ENCODE measurements at places on chromosomes 7 and 10.

GRCh38 chr7:23287612-23288011 lies 11.5 kb upstream of the MALSU1 start:
- no peak for DNase-seq

- no peak for DNase-seq
Observed at GRCh38 chr10:24174014-24174413, 34.9 kb upstream of the KIAA1217 start.

DNA sequence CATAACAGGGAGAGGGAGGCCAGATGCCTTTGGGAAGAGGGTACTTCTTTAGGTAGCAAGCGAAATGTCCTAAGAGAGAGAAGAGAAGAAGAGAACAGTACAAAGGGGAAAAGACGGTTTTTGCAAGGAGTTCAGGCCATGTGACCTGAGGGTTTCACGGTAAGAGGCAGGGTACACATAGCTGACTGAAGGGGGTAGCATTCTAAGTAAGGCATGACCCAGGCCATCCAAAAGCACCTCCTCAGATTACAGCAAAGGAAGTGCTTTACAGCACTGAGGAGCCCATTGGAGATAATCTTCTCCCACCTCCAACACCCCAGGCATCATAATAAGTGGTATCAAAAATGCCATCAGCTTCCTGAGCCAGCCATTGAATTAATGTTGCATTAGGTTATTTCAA lies 258.2 kb upstream of the NPY start:
- no peak for DNase-seq

DNA sequence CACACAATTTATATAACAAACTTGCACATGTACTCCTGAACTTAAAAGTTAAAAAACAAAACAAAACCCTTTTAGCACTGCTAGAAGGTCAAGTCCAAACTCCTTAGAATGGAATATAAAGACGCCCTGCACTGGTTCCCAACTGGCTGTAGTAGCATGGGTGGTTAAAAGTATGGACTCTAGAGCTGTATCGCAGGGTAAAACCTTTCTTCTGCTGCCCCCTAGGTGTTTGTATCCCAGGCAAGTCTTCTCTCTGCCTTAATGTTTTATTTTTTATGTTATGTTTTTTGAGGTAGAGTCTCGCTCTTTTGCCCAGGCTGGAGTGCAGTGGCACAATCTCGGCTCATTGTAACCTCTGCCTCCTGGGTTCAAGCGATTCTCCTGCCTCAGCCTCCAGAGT lies 35.2 kb downstream of the LSMEM1 start:
- no peak for DNase-seq

GRCh38 chr10:91681361-91682276 lies 48.7 kb upstream of the PPP1R3C start:
- DNase-seq, result peak; percentile 72

- no peak for DNase-seq
Observed at GRCh38 chr7:87027900-87028299, 31.6 kb downstream of the ELAPOR2 start.

- DNase-seq, result no peak
Observed at GRCh38 chr7:146176860-146177259, 60.3 kb downstream of the CNTNAP2 start.

DNA sequence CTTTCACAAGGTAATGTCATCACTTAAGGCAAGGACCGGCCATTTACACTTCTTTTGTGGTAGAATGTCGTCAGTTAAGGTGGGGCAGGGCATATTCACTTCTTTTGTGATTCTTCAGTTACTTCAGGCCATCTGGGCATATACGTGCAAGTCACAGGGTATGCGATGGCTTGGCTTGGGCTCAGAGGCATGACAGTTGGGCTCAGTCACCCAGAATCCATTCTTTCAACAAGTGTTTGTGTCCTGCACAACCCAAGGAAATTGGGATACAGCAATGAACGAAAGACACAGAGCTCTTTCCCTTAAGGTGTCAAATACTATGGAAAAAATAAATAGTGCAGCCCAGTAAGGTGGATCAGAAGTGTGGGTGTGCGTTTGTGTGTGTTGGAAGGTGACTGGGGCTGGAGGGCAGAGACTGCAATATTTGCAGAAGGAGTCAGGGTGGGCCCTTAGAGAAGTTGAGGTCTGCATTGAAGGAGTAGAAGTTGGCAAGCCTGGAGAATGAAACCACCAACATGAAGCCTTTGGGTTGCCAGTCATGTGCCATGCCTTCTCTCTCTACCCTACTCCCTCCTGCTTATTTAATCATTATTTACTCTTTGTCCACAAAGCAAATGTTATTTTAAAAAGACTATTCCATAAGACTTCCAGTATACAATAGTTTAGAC lies 222.8 kb upstream of the PRKCQ start:
- no peak for DNase-seq

DNA sequence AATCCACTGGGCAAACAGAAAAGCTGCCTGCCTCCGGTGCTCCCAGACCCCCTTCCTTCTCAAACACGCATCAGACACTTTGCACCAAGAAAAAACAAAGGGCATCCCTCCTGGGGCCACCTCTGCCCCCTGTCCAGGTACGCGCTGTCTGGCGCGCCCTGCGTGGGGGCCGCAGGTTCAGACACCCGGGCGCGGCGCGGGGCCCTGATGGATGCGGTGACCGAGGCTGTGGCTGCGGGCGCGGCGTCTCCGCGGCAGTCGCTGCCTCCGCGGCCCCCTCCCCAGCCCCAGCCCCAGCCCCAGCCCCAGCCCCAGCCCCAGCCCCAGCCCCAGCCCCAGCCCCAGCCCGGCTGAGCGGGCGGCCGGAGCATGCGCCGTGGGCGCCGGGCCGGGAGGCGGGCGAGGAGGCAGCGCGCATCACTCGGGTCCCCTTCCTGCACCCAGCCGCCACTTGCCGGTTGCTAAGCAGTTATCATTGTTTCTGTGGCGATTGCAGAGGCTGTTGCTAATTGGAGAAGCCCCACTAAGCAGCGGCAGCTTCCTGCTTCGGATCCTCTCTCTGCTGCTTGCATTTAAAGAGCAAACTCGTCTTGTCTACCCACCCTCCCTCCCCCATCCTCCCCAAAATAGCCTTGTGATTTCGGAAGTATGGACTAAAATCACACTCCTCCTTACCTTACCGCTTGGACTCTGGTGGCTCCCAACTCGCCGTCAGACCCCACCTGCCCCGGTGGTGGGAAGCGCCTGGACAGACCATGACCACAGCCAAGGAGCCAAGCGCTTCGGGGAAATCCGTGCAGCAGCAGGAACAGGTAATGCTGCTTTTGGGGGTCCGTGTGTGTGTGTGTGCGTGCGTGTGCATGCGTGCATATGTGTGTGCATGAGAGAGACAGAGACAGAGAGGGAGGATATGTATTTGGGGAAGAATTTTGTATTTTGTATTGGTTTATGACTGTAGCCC lies 252.8 kb downstream of the DPP6 start:
- peak; percentile 75 for DNase-seq

DNA sequence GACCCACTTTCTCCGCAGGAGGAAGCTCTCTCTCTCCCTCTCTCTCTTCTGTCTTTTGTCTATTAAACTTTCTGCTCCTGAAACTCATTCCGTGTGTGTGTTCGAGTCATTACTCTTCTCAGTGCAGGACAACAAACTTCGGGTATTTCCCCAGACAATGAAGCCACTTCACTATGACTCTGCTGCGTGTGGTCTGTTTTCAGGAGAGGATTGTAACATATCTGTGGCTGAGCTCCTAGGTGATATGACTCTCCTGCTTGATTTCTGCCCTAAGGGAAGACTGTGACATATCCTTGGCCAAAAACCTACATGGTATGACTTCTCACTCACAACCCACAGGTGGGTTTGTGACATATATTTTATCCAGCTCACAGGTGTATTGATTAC lies 39.9 kb upstream of the ZNF107 start:
- DNase-seq, result no peak

DNA sequence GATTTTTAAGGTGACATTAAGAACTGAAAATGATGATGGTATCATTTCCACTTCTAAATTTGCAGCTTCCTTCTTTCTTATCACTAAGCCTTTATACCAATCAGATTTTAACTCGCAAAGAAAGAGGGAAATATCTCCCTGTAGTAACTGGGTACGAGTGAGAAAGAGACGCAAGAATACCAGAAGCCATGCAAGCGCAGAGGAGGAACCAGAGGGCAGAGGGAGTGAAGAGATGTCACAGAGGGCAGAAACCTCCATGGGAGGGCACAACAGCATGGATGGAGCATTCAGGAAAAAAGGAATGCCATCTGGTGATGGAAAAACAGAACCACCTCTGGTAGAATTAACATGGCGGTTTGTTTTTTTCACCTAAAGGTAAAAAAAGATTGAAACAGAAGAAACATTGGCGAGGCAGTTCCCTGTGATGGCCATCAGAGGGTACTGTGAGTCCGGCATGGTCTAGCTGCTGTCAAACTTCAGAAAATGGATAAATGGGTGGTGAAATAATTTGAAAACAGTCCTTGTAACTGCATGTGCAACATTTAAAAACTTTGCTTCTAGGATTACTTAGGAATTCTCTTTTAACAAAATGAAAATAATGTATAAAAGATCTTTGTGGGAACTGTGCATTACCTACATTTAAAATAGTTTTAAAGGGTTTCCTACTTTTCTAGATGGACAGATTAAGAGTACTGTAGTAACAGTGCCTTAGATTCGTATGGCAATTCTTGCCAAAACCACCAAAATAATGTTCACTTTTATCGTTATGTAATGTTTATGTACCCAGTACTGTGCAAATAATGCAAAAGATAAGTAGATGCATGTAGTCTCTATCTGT lies 91.8 kb downstream of the ARHGAP12 start:
- peak; percentile 33 for DNase-seq

- DNase-seq, result no peak
Observed at GRCh38 chr10:124573726-124574455, 112.3 kb downstream of the LHPP start.

GRCh38 chr10:71486484-71487114 lies 89.9 kb downstream of the CDH23 start:
- peak; percentile 48 for DNase-seq

GRCh38 chr7:65744406-65744805 lies 128.5 kb upstream of the VKORC1L1 start:
- DNase-seq, result no peak

- no peak for DNase-seq
Observed at GRCh38 chr7:113812591-113813255, 106.1 kb downstream of the PPP1R3A start.

DNA sequence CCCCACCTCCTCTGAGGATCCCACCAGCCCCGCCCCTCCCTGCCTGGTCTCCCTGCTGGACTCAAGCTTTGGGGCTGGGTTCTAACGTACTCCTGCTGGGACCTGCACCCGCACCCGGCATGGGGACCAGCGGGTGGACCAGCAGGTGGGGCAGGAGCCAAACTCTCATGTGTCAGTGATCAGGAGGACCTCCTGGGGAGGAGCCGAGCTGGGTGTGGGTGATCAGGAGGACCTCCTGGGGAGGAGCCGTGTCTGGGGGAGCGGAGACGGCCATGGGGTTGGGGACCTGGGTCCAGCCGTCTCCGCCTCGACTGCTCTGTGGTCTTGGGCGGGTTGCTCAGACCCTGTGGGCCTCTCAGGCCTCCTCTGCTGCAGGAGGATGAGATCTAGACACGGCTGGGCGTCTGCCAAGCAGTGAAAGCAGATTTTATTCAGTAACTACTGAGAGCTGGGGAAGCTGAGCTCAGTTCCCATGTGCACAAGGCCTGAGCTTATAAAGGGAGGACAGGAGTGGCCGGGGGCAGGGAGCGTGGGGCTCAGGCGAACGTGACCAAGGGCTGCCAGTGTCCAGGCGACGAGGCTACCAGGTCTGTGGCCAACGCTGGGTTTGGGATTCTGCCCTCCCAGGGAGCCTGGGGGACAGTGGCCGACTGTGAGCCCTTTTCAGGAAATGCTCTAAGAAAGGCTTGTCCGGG lies 33.6 kb upstream of the UTF1 start:
- DNase-seq, result no peak

GRCh38 chr10:124210263-124210662 lies 116.9 kb upstream of the CHST15 start:
- no peak for DNase-seq

GRCh38 chr7:131095346-131095745 lies 232.3 kb upstream of the MKLN1 start:
- DNase-seq, result no peak

- DNase-seq, result no peak
Observed at GRCh38 chr10:112376396-112376790, 2.5 kb downstream of the ACSL5 start.

DNA sequence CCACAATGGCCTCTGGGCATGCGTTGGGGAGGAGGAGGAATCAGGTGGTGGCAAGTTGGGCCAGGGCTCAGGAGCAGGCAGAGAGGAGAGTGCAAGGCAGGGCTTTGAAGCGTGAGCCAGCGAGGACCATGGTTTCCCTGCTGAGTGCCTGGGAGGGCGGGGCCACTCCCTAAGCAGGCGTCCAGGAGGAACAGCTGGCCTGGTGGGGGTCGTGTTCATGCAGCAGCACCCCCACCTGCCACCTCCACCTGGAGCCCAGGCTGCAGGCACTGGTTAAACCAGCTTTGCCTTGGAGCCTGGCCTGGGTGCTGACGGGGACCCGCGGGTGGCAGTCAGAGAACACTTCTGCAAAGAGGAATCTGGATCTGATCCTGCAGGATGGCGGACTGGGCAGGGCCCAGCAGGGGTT lies 24.2 kb upstream of the AQP1 start:
- DNase-seq, result no peak

- DNase-seq, result no peak
Observed at GRCh38 chr10:50885097-50885859, at the start of gene A1CF. A1CF (minus strand) TSS chr10:50885627; CDS start chr10:50859940, 25,687 bp downstream.

GRCh38 chr10:130463876-130464364 lies 327.7 kb downstream of the GLRX3 start:
- DNase-seq, result no peak

- DNase-seq, result no peak
Observed at GRCh38 chr7:33666531-33666930, 238.8 kb upstream of the BMPER start.

DNA sequence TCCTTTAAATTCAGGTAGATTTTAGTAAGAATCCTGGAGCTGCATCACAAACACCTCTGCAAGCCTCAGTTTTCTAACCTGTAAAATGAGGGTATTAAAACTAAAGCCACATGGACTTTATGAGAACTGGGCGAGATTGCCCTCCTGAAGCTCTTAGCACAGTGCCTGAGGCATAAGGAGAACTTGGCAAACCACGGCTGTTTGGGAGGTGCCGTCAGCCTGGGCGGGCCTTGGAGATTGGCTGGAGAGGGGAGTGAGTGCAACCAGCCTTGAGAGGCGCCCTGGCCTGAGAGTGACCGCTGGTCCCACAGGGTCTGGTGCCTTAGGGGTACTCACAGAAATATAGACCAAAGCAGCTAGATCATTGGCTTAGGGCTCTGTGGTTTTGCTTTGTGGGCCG lies 5.4 kb upstream of the TNS3 start:
- no peak for DNase-seq
